ENCODE measurements at places on chromosomes 12 and 14. TPM values are rescaled to one million over a fixed set of nuclear protein-coding genes. Genes with fewer than 3 reads are reported as not detected.

- DNase-seq, result peak; percentile 26
Measured at GRCh38 chr12:101002696-101003419, 207.2 kb downstream of the SLC5A8 start.

Gene RASAL1
- 6.1 TPM for polyA plus RNA-seq

DNA sequence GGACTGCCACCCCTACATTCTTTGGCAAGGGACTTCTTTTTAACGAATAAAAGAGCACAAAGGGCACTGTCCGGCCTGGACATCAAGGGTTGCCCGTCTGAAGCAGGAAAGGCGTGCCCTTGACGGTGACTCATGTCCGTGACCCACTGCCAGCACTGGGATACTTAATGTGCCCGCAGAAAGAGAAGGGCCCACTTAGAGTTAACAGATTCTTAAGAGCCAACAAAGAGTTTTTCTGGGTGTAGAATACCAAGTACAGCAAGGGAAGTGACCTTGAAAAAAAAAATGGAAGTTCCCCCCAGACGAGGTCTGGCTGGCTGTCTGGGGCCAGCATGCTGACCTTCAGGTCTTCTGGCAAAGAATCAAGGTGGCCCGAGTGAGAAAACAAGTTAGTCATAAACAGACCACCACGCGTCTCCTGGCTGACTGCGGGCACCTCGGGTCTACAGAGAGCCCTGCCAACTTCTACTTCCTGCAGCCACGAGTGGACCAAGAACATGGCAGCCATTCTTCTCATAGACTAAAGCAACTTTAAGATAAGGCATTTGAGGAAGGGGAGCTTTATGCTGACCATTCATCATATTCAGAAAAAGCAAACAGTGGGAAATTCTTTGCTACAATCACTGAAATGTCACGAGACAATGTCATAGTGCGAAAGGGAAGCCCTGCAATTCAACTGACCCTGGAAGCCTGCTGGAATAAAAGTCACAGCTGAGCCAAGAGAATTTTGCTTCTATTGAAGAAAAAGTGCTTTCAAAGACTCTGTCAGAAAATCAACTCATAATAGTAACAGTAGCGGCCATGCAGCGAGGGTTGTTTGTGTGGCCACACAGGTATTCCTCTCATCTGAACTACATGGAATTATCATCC is 10.5 kb upstream of the SELPLG start:
- no peak for DNase-seq

Gene DCN
- 520 TPM for polyA plus RNA-seq

Gene DLGAP5
- polyA plus RNA-seq, result 30.4 TPM

- DNase-seq, result no peak
Measured at GRCh38 chr12:50533971-50534370, 29.2 kb downstream of the DIP2B start.

DNA sequence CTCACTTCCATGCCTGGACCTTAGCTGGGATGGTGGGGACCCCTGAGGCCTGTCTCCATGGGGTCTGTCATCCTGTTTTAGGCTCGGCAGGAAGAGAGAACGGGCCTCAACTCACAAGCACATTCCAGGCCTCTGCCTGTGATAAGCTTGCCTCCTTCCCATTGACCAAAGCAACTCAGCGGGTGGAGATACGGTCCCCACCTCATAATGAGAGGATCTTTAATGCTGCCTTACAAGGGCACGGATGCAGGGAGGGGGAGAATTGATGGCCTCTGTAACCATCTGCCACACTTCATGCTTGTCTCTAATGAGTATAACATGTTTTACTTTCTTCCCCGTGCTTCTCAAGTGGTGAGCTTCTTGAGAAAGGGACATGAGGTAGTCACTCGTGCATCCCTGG is 50.0 kb downstream of the GLT1D1 start:
- no peak for DNase-seq

GRCh38 chr12:105595440-105595839 is 264.9 kb downstream of the C12orf75 start:
- no peak for DNase-seq

DNA sequence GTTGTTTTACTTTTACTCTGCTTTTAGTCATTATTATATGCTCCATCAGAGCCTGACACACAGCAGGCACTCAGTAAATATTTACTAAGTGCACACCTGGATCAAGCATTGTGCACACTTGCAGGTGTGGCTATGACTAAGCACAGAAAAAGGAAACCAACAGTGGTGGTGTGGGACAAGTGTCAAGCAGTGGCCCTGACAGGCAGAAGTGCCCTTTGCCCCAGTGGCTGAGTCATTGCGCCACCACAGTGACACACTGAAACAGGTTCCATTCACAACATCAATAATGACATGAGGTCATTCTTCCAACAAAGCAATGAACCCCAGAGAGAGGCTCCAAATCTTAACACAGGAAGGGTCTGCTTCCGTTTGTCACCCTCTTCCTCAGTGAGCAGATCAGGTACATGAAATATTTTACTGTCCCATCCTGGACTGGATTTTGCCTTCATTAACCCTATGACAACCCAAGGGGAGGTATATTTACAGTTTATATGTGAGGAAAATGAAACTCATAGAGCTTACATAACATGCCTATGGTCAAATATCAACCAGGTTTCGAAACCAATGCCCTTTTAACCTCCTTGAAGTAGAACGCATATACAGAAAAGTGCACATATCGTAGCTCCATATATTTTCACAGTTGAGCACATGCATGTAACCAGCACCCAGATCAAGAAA is 82.6 kb upstream of the GTF2A1 start:
- DNase-seq, result no peak

DNA sequence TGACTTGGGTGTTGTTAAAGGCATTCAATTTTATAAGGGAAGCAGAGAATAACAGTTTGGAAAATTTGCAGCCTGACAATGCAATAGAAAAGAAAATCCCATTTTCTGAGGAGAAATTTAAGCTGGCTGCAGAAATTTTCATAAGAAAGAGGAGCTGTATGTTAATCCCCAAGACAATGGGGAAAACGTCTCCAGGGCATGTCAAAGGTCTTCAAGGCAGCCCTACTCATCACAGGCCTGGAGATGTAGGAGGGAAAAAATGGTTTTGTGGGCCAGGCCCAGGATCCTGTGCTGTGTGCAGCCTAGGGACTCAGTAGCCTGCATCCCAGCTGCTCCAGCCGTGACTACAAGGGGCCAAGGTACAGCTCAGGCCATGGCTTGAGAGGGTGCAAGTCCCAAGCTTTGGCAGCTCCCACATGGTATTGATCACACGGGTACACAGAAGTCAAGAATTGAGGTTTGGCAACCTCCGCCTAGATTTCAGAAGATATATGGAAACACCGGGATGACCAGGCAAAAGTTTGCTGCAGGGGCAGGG is 846.4 kb downstream of the C12orf50 start:
- DNase-seq, result no peak
